ENCODE measurements at places on chromosomes 3 and 15.

DNA sequence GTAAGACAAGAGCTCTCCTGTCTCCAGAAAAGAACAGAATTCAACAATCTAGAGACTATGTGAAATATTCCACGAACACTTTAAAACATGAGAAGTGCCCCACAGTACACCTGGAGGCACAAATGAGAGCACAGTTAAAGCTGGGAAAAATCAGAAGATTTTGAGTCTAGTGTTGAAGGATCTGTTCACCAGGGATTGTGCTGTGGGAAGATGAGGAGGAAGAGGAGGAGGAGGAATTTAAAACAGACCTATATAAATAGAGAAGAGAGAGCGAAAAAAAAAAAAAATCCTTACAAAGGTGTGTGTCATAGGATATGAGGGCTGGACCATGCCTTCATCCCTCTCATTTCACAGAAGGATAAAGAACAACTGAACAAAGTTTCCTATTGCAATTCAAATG is 361.0 kb upstream of the SEMA6D start:
- DNase-seq, result no peak

DNA sequence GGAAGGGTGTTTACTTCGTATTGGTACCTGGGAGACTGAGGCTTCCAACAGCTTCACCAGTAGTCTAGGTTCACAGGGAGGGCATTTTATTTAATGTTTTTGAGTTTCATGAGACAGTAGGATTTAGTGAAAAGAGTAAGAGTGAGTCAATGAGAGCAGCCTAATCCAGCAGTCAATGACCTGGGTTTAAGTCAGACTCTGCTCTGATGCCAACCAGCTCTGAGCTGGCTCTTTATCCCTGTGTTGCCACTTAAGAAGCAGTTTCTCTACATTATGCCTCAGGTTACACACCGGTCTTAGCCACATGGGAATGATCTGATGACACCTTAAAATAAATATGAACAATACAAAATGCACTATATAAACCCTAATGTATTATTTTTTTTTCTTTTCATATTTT is 59.4 kb upstream of the KCNMB2 start:
- no peak for DNase-seq

DNA sequence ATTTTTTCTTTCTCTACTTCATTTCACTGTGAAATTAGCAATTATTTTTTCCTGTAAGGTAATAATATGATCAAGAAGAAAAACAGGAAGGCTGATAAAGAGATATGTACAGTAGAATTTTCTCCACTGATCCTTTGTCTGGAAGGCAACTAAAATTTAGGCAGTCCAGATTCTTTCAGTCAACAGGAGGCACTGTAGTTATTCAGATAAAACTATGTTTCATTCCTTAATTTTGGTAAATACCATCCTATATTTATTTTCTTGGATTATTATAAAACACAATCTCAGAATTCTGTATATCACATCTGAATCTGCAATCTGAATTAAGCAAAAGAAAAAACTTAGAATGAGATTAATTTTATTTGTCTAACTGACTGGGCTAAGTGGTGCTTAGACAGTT is 343.2 kb downstream of the LSAMP start:
- no peak for DNase-seq

DNA sequence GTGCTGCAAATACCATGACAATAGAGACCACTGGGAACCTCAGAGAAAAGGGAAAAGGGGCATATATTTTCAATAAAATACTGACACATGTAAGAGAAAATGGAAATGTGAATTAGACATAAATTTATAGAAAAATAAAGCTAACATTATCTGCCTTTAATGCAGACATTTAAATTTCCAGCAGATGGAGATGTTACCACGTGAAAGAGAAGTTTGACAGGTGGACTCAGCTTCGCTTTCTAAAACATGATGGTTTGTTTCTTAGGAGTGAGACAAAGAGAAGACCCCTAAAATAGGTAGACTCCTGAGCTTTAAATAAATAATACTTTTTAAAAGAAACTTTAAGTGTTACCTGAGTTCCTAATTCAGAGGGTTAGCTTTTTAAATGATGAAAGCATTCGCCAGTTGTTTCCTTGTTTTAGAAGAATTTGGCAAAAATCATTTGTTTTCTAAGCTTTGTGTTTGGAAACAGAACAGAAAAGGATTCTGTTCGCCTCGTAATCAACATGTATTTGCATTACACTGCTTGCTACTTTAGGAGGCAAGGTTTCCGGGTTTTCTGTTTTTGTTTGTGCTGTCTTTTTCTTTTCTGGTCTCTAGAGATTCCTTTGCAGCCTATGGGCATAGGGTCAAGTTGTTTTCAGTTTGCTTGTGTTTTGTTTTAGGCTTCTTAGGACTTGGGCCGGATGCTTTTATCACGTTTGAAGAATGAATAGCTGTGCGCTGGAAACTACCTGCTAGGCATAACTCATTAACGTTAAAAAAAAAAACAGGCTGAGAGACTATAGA is 271.4 kb downstream of the THSD4 start:
- no peak for DNase-seq

GRCh38 chr15:101490408-101490891 is 943 bp upstream of the PCSK6 start:
- DNase-seq, result no peak

DNA sequence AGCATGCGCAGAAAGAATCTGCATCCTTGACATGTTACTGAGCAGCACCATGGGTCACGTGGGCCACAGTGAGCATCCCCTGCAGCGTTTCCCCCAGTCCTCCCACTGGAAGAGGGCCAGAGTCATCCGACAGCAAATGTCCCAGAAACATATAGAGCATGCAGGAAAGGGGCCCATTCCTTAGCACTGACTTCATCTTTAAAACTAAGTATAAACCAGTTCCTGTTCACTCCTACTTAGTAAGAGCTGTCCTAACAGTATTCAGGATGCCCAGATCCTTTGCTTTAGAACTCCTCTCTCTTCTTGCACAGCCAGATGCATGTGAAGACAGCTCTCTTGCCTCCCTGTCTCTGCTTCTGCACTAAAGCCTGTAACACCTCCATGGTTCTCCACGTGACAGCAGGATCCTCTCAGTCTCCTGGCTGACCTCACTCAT is 79.3 kb upstream of the OXTR start:
- no peak for DNase-seq

DNA sequence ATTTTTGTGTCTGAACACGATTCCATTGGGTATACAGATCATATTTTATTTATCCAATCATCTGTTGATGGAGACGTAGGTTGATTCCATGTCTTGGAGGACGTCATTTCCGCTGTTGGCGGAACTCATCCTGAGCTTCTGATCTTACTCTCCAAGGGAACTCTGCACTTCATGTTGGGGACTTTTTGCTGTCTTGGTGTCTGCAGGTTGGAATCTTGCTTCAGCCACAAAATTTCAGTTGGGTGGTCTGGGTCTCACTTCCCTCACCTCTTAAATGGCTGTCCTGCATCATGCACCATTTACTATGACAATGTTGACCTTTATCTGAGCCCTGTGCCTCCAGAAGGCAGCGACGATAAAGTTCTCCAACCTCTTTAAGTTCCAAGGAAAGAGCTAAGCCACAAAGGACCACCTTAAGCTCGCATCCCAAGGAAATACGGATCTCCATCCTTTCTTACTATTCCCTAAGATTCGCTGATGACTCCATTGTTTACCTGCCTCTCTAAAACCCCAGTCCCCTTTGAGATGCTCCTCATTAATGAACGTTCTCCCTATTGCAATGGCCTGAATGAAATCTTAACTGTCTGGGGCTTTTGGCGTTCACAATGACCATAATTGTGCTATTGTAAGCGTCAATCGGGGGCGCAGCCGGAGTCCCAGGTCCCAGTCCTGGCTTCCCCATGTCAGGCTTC is 23.1 kb upstream of the RNU6-1 start:
- DNase-seq, result no peak

Data from stimulated activated CD4-positive, alpha-beta T cell treated with anti-CD3 and anti-CD28 coated beads, Interleukin-2, amount 100 ng/mL, for 24 hours (primary cell).